ENCODE measurements at places on chromosomes 3 and 15. TPM values are rescaled to one million over a fixed set of nuclear protein-coding genes. Genes with fewer than 3 reads are reported as not detected.

DNA sequence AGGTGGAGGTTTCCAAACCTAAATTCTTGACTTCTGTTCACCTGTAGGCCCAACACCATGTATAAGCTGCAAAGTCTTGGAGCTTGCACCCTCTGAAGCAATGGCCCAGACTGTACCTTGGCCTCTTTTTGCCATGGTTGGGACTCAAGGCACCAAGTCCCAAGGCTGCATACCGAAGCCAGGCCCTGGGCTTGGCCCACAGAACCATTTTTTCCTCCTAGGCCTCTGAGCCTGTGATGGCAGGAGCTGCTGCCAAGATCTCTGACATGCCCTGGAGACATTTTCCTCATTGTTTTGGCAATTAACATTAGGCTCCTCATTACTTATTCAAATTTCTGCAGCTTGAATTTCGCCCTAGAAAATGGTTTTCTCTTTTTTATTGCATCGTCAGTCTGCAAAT is 297.9 kb downstream of the OXSM start:
- no peak for DNase-seq

Gene RAD51
- 27.2 TPM for total RNA-seq

DNA sequence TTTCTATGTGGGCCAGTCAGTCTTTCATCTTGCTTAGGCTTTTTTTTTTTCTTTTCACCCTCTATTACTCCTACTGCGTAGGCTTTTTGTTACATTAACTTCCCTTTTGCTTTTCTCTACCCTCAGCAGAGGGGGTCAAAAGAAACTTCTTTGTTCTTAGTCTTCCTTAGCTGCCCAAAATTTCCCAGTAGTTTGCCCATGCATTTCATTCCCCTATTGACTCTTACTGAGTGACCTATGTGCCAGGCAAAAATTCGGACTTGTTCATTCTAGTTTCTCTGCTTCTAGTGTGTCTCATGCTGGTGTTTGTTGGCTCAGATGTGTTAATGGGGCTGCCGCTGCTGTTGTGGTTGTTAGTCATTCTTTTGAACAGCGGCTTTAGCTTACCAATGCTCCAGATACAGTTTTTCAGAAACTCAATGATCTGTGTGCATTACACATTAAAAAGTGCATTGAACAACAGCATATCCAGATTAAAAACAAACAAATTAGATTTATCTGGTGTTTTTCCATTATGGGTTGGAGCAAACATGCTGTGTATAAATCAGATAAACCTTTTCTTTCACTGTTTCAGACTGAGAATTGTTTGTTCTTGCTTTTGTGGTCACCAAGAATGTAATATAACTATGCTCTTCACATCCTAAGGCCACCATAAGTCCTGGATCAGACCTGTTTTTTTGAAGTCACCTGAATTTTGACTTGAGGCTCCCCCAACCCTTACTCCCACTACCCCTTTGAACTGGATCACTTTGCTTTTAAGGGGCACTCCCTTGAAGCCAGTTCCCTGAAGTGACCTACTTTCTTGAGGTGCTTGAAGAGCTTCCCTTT is 43.1 kb downstream of the PDE8A start:
- DNase-seq, result no peak

- peak; percentile 75 for DNase-seq
These were observed 42.8 kb upstream of the RAF1 start for GRCh38 chr3:12706504-12707253.

DNA sequence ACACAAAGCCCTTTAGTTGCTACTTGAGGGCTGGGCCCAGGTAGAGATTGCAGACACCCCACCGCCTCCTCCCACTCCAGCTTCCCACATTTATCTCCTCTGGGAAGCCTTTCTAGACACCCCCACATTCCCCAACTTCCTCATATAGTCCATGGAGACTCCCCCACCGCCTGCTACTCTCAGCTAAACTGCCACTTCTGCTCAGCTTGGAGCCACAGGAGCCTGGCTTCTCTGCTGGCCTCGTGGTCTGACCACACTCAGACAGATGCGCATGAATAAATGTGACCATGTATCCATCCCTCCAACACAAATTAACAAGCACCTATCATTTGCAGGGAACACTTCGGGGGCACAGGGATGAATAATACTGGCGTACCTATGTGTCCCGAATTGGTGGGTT is 10.5 kb upstream of the ACSBG1 start:
- DNase-seq, result no peak

All from neural progenitor cell (in vitro differentiated cells).